ENCODE measurements at places on chromosomes 13 and 19.

DNA sequence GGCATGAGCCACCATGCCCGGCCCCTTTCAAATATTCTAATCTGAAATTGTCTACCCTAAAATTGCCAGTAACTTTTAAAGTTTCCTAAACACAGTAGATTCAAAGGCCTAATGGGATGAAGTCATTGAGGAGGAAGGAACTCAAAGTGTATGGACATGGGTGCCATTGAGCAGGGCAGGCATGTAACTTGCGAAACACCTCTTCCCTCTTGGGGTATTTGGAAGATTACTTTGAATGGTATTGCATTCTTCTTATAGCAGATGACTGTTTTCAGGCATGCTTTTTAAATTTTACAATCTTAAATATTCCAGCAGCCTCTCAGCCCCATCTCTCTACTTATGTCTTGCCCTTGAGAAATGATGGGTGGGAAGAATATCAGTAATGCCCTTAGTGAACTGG, 21.0 kb downstream of the TM9SF2 start:
- DNase-seq = no peak

GRCh38 chr19:31261603-31262212, 87.5 kb downstream of the TSHZ3 start:
- no peak for DNase-seq

DNA sequence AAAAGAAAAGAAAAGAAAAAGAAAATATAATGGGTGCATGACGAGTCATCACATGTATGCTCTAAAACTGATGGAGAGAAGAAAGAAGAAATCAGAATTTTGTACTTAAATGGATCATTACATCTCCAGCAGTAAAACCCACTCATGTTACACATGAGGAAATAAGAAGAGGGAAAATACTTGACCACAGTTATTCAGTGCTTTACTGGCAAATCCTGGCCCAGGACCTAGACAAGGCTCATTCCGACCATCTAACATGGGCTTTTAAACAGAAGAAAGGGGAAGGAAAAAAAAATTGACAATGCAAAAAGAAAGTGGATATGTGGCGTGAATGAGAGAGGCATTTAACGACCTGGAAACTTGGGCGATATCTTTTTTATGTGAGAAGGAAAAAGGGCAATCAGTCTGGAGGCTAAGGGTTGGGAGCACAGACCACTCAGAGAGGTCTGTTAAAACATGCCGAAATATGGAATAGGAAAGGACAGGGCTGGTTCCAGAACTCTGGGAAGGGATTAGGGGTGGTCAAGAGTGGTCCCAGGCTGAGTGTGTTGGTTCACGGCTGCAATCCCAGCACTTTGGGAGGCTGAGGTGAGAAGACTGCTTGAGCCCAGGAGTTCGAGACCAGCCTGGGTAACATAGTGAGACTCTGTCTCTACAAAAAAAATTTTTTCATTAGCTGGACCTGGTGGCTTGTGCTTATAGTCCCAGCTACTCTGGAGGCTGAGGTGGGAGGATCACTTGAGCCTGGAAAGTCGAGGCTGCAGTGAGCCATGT, 1.6 kb downstream of the SIGLECL1 start:
- no peak for DNase-seq

DNA sequence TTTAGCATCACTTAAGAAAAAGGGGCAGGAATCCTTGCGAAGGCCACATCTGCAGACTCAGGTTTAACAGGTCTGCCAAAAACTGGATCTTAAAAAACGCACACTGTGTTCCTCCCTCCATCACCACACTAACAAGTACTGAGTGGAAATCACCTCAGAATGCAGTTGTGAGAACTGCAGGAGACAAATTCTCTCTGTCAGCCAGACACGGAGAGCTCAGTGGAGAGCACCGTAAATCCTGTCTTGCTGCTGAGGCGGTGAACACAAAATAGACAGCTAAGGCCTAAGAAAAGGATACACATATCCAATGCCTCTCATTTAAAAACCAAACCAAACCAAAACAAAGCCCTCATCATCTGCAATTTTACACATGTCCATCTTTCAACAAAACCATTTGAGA, 1287.6 kb downstream of the EFNB2 start:
- no peak for DNase-seq

DNA sequence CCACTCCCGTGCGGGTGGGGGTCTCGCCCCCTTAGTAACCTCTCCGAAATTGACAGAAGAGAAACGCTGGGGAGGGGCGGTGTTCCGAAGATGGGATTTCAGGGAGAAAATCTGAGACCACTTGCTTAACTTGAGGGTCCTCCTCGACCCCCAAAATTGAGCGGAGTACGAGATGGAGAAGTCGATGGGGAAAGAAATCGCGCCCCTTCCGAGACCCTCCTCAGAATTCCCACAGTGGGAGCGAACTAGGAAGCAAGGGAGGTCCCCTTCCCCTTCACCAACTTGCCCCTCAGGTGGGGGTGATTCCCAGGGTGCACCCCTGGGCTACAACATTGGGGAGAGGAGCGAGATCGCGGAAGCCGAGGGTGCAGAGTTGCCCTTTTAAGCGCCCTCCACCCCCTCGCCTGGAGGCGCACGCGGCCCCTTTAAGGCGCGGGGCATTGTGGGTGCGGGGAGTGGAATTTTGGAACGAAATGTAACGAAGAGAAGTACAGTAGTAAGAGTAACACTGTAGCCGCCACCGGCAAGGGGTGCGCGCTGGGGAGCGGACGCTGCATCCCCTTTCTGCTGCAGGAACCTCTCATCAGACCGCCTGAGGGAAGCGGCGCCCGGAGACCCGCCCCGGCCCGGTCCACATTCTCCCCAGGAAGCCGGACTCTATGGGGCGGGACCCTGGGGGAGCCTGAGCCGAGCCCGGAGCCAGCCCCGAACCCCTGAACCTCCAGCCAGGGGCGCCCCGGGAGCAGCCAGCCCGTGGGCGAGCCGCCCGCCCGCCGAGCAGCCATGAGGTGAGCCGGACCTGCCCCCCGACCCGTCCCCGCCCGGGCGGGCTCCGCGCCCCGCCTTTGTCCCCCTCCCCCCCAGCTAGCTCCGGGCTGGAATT, at the start of gene VASP:
TSS of gene VASP (plus strand) at position 491 of the 883 bp plus-strand sequence. CDS start at position 784, 293 bp downstream.
- DNase-seq = no peak
